MCF 10A (cell line): ENCODE measurements at places on chromosomes 6 and 20. TPM values are rescaled to one million over a fixed set of nuclear protein-coding genes. Genes with fewer than 3 reads are reported as not detected.

Gene PAK5
- total RNA-seq: not detected in 2 replicates

Gene FLRT3
- total RNA-seq: 13.3 and 15.7 TPM in 2 replicates

Gene CCM2L
- total RNA-seq: not detected in 2 replicates

Gene CNKSR3
- 3.9 and 4.8 TPM in 2 replicates for total RNA-seq

Gene SPTLC3
- 15.6 and 20.3 TPM in 2 replicates for total RNA-seq
